ENCODE measurements at places on chromosomes 4 and X.

- DNase-seq, result no peak
These were observed 88.9 kb downstream of the GPR143 start for GRCh38 chrX:9676738-9677097.

GRCh38 chrX:12771445-12772069 is 19.7 kb upstream of the PRPS2 start:
- DNase-seq, result no peak

GRCh38 chr4:76758996-76759395 is 138.9 kb downstream of the SOWAHB start:
- DNase-seq, result no peak

- no peak for DNase-seq
These were observed 305.9 kb downstream of the IDS start for GRCh38 chrX:149198980-149199732.

GRCh38 chr4:138062929-138063328 is 179.2 kb downstream of the SLC7A11 start:
- no peak for DNase-seq

- DNase-seq, result no peak
These were observed 378.4 kb upstream of the IGFBP7 start for GRCh38 chr4:57488366-57489162.

GRCh38 chr4:44632089-44632488 is 19.3 kb downstream of the YIPF7 start:
- DNase-seq, result no peak

GRCh38 chr4:151004222-151004621 is 10.9 kb downstream of the LRBA start:
- no peak for DNase-seq

DNA sequence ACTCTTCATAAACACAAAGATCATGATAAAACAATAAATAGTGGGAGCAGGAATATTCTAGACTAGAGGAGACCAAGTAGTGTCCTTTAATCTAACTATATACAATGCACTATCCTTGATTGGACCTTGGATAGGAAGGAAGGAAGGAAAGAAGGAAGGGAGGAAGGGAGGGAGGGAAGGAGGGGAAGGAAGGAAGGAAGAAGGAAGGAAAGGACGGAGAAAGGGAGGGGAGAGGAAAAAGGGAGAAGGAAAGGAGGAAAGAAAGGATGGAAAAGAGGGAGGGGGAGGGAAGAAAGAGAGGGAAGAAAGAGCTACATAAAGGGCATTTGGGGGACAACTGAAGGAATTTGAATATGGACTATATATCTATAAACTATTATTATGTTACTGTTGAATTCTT is 95.0 kb upstream of the SMARCAD1 start:
- DNase-seq, result no peak

DNA sequence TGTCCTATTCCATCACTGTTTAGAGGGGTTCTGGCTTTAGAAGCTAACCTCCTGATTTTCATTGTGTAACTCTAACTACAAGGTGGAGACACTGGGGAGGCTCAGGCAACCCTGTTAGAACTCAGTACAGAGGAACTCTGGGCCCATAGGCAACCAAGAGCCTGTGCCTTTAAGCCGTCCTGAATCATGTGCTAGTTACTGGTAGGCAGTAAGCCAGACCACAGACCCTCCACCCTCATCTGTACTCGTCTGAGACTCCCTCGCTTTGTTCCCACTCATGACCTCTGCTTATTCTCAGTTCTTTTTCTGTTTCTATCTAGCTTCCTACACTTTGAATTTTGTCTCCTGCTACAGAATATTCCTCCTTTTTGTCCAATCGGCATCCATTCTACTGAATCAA is 31.4 kb downstream of the TBC1D1 start:
- no peak for DNase-seq

DNA sequence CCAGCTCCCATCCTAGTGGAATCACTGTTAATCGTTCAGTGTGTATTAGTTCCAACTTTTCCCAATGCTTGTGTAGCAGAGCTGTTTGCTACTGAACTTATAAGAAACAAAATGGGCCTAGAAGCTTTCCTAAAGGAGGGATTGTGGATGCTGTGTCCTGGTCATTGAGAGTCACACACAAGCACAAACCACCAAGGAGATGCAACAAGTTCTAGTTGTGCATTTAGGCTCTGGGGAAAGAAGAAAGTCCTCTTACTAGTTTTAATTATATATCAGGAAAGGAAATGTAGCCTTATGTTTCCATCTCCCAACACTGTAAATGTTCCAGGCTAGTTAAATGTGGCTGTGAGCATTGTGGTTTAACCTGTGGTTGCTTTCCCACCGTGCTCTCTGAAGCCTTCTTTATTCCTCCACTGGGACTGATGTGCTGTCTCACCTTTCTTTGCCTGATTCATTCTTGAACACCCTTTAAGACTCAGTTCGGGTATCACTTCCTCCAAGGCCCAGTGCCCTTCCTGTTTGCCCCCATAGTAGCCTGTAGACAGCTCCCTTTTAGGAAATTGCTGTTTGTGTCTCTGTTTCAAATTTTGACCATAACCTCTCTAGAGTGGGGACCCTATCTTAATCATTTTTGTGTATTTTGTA is 34.3 kb downstream of the ATP10D start:
- DNase-seq, result no peak

GRCh38 chrX:69280933-69281332 is 115.7 kb upstream of the PJA1 start:
- DNase-seq, result no peak

DNA sequence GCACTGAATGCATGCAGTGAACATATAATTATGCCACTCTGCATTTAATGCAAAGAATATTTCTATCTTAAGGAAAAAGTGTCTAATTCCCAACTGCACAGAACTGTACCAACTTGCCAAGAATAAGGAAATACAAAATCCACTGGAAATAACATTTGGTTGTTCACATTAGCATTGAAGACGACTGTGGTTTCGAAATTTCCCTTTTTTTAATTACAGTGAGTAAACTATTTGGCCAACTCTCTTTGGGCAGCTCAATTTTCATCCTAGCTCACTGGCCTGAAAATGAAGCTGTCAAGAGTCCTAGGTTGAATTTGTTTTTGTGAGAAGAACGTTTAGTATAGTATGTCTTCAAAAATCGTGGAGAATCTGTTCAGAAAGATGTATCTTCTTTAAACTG is 81.6 kb upstream of the MID1 start:
- DNase-seq, result no peak

GRCh38 chr4:10640561-10641201 is 43.9 kb downstream of the CLNK start:
- DNase-seq, result no peak

GRCh38 chr4:148017801-148018200 is 285.9 kb downstream of the ARHGAP10 start:
- DNase-seq, result no peak

- no peak for DNase-seq
These were observed 512.2 kb upstream of the INTU start for GRCh38 chr4:127120441-127121090.

- no peak for DNase-seq
These were observed 108.3 kb upstream of the VCX2 start for GRCh38 chrX:8279323-8279722.

DNA sequence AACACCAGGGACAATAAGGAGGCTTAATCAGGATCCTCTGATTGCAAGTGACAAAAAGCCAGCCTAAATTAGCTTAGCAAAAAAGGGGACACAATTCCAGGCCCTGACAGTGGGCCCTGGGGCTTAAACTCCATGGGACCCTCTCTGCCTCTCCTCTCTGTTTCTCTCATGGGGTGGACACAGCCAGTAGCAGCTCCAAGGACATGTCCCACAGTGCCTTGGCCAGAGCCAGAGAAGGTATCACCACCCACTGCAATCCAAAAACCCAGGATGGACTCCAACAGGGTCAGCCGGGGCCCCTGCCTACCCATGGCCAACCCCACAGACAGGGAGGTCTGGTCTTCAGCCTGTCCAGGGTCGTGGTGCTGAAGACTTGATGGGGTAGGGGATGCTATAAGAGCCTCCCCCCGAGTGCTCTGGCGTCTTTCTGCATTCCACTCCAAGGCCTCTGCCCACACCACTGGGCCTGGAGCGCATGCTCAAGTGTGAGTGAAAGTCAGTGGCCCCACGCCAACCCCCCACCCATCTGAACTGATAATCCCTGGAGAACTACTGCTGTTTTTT is 19.7 kb upstream of the PPP2R2C start:
- DNase-seq, result no peak

DNA sequence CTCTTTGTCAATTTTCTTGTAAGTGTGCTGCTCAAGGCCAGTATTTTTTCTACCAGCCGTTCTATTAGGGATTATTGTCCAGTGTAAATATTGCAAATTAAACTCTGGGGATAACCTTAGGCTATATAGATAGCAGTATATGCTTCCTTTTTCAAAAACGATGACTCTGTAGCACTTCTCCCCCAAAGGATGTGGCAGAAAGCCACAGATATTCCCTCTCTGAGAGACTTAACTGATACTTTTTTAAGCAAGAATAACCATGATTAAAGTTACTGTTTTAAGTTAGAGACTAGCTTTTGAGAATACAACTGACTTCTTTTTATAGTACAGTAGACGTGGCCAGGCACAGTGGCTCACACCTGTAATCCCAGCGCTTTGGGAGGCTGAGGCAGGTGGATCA is 130.0 kb downstream of the FHIP1A start:
- DNase-seq, result no peak

- no peak for DNase-seq
These were observed 52.3 kb downstream of the C4orf51 start for GRCh38 chr4:145732001-145732815.

GRCh38 chrX:123713841-123714240 is 19.0 kb downstream of the THOC2 start:
- DNase-seq, result no peak

DNA sequence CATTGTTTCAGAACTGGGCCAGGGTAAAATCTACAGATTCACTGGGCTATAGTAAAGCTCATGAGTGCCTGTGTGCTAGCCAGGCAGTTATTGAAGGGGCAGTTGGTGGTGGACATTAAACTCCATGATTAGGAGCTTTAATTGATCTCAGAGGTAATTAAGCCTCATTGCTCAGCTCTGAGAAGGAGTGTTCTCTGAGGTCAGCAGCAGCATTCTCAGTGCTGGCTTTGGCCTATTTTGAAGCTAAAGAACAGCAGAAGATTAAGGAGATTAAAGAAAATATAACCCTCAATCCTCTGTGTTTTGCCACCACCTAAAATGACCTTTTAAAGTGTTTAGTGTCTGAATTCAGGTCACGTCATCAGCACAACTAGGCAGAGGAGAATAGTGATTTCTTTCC is 42.5 kb downstream of the EGF start:
- no peak for DNase-seq

- no peak for DNase-seq
These were observed 430.1 kb downstream of the GBA3 start for GRCh38 chr4:23122666-23123400.

- no peak for DNase-seq
These were observed 111.9 kb upstream of the PCDH18 start for GRCh38 chr4:137644201-137644600.

DNA sequence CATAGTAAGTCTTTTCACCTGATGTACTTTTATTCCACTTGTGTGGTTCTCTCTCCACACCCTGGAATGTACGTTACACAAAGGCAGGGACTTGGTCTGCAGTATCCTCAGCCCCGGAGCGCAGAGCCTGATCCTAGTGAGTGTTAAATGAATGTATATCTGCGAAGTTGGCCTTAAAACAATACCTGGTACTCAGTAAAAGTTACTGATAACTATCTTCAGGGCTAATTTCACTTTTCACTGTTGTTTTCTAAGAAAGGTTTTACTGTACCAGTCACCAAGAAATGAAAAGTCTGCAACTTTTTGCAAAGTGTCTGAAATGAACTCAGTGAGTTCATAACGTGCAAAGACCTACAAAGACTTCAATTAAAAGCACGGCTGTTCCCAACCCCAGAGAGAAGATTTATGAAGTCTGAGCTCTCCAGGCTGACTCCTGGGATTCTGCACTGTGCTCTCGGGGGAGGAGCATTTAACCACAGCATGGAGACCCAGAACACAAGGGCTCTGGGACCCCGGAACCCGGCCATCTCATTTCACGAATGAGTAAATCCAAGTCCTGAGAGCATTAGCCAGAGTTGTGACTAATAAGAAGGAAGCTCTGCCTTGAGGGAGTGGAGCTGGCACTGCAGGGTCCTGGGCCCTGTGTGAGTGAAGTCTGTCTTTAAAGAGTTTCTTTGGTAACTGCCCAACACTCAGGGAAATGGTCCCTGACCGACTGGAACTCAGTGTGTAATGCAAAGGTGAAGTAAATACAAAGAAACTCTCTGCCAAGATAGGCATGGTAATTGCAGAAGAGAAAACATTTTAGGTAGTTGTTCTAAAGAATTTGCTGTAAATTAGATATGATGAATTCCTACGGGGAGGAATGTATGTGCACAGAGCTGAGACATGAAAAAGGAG is 165.8 kb downstream of the NSUN7 start:
- DNase-seq, result no peak

- no peak for DNase-seq
These were observed 37.2 kb downstream of the PCGF3 start for GRCh38 chr4:742742-743311.

- DNase-seq, result no peak
These were observed 108.3 kb downstream of the AFAP1 start for GRCh38 chr4:7831330-7831729.

DNA sequence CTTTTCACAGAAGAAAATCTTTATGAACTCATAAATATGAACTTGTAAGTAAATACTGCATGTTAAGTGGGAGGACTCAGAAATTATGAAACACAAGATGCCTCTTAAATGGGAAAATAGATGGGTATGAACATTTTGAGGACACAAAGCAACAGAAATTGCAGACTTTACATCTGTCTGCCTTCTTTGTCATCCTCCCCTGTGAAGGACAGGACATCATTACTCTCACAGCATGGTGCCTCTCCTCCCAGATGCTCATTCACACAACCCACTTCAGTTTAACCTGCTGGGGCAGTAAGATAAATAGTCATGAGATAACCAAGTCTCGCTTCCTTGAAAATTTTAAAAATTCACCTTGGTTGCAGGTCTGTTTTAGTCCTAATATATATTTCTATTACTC is 144.5 kb downstream of the APBB2 start:
- no peak for DNase-seq

GRCh38 chr4:15702941-15703403 is at the start of gene BST1:
TSS of gene BST1 (plus strand) at chr4:15703065. CDS start at chr4:15703145, 80 bp downstream.
- DNase-seq, result no peak

All from GM04503 (cell line).